ENCODE measurements at places on chromosomes 16 and 17.

DNA sequence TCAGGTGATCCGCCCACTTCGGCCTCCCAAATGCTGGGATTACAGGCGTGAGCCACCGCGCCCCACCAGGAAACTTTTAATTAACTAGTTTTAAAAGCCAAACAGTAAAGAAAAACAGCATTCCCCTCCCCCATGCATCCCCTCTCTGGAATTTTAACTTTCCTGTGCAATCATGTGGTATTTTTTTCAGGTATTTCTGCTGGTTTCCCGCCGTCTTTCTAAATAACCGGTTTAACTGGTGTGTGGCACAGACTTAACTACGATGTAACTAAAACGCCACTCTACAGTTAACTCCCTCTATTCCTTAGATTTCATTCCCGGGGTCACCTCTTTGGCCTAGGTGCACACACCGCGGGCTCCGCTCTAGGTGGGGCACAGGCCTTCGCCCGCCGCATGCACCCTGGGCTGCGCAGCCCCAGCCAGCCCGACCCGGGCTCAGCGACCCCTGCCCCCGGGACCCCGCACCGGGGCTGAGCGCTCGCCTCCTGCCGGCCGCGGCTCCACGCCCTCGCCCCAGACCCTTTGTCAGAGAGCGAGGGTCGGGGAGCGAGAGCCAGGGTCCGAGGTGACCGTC lies 15.1 kb upstream of the UTP6 start:
- no peak for DNase-seq

- DNase-seq, result no peak
Observed at GRCh38 chr17:21460358-21460757, 84.2 kb downstream of the KCNJ12 start.

- DNase-seq, result no peak
Observed at GRCh38 chr17:4304417-4305027, 40.7 kb upstream of the ANKFY1 start.

GRCh38 chr17:81272616-81273015 lies 22.5 kb downstream of the SLC38A10 start:
- no peak for DNase-seq

Data from esophagus squamous epithelium (tissue), 5 donors.